ENCODE measurements at places on chromosomes 12 and 14.

- DNase-seq, result peak; percentile 31
These were observed 39.6 kb upstream of the CCDC198 start for GRCh38 chr14:57533214-57533613.

GRCh38 chr12:87227162-87227561 lies 802.0 kb downstream of the C12orf50 start:
- DNase-seq, result no peak

DNA sequence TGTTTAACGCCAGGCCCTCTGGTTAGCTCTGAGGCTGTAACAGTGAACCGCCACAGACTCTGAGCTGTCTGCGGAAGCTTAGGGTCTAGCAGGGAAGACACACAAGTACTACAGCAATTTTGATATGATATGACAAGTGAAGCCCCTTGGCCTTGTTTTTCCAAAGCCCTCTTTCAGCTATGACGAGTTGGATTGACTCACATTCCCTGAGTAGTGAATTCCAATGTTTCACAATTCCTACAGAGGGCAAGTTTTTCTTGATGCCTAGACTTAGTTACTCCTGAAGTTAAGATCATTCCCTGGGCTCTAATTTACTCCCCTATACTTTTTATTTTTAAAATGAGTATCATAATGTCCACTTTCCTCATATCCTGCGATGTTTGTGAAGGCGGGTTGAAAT lies 53.3 kb upstream of the CISTR start:
- DNase-seq, result no peak

GRCh38 chr12:15863984-15864383 lies 18.2 kb upstream of the STRAP start:
- DNase-seq, result no peak

GRCh38 chr12:98743362-98743953 lies 98.4 kb downstream of the APAF1 start:
- DNase-seq, result no peak

DNA sequence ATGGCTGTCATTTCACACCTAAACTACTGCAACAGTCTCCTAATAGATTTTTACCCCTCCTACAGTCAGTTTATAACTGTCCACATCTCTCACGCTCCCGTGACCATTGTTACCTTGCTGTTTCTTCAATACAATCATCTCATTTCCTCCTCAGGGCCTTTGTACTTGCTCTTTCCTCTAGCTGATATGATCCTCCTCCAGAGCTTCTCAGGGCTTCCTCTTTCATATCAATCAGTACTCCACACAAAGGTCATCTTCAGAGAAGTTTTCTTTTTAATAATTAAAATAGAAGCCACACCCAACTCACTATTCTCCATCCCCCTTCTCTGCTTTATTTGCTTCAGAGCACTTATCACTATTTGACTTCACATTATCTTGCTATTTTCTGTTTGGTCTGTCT lies 508.2 kb downstream of the NELL2 start:
- no peak for DNase-seq

- DNase-seq, result no peak
These were observed 10.7 kb downstream of the EID3 start for GRCh38 chr12:104314242-104314614.

- no peak for DNase-seq
These were observed 8.8 kb downstream of the AICDA start for GRCh38 chr12:8603856-8604255.

DNA sequence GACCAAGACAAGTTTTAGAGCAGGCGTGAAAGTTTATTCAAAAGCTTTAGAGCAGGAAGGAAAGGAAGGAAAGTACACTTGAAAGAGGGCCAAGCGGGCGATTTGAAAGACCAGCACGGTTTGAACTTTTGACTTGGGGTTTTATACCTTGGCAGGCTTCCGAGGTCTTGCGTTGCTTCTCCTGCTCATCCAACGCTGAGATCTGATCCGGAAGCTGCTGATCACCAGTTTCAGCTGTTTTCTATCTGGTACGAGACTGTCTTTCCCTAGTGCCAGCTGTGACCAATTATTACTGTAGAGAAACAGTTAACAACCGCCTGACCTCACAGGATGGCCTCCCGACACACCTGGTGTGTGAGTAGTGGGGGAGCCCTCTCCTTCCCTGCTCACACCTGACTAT lies 20.6 kb upstream of the SNRPF start:
- DNase-seq, result no peak
